ENCODE measurements at places on chromosomes 3 and 15.
A peak's percentile ranks its signal among the peaks of the same experiment; 100 is the strongest.

- DNase-seq, result peak; percentile 45
These were observed 10.6 kb upstream of the LEO1 start for GRCh38 chr15:51982013-51982769.

DNA sequence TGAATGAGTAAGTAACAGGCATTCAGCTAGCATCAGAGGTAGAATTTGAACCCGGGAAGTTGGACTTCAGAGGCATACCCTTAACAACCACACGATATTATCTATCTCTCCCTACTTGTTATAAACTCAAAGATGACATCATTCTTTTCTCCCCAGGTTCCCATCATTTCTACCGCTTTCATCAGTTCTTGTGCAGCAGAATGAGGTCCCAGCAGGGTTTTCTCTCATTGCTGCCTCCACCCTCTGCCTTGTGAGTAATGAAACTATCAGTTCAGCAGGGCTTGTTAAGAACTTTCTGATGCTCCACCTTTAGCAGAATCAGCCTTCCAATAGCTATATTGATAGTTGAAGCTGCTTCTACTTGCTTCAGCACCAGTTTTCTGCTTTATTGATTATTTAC is 487.5 kb upstream of the KCNMB2 start:
- DNase-seq, result no peak

DNA sequence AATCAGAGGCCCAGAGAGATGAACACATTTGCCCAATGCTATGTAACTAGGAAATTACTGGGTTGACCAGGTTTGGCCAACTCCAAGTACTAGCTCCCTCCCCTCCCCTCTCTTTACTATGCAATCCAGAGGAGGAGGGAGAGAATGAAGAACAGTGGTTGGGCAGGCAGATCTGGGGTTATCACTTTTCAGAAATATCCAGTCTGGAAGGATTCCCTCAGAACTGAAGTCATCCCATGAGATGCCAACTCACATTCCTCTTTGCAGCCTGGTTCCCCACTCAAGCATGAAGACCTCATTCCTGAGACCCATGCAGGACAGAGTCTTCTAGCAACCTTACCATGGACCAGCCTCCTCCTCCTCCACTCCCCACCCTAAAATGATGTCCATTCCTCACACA is 201.1 kb downstream of the TLE3 start:
- no peak for DNase-seq

DNA sequence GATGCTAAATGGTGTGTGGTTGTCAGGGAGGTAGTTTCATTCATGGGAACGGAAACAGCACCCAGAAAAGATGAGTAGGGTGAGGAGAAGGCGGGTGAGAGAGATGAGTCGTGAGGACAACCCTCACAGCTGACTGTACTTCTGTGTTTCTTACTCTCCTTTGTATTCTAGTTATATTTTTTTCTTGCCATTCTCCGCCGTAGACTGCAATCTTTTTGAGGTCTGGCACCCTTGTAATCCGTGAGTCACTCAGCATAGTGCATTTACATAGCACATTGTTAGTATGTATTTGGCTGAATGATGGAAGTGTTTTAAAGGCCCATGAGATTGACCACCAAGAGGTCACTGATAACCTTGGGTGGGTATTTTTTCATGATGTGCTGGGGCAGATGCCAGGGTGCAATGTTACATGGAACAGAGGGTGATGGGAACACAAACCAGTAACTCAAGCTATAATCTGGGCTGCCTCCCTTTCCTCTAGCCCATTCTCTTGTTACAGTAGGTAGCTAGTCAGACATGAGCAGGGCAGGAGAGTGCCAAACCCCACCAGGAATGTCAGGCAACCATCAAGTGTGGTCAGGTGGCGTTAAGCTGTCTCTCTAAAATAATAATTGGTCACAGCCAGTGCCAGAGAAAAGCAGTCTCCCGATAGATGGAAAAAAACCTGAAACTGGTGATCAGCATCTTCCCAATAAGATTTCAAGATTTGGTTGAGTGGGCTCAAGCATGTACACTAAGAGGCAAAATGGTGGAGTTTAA is 18.8 kb upstream of the DGKG start:
- DNase-seq, result no peak

DNA sequence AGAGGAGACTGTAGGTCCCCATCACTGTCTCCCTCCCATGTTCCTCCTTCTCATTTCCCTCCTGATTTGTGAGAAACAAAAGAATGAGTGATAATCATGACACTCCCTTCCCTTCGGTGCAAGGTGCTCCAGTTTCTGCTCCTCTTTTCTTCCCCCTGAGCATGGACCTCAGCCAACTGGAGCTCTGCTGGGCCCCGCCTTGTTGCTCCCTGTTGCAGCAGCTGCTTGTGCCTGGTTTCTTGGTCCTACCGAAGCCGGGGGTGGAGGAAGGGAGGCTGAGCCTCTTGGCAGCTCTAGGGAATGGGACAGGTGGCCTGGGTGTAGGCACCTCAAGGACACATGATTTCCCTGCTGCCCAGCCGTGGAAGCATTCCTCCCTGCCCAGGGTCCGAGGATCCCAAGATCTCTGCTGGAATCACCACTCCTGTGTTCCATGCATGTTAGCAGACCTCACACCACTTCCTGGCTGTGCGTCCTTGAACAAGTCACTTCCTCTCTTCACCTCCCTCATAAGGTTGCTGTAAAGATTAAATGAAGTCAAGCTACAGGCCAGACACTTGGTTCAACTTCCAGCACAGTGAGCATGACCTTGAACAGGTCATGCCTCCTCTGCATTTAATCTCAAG is 131.6 kb upstream of the ABHD17C start:
- DNase-seq, result no peak

DNA sequence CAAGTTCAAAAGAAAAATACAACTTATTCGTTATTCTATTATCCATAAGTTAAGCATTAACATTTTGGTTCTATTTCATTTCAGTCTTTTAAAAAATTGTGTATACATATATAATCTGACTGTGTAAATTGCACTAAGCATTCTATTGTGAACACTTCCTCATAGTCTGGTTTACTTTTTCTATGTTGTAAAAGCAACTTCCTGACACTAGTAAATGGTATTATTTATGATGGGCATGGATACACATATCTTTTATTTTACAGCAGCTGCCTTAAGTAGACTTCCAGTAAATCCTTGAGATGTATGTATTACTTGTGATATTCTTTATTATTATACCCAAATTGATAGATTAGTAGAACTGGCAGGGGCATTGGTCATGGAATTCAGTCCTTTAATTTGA is 58.2 kb downstream of the FNDC3B start:
- no peak for DNase-seq

DNA sequence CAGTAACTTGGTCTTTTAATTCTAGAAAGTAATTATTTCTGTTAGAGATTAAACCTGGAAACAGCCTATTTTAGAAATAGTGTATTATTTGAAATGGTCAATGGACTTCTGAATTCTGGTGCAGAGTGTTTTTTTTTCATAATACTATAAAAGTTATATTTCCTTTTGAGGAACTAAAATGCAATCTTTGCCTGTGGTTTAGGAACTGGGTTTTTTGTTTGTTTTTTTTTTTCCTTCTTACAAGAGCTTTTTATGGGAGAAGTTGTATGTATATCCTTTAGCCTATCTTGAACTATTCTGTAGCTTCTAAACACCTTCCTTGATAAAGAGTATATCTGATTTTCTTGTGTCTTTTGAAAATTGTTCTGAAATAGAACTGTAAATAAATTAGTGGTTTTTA is 88.3 kb downstream of the ARIH1 start:
- no peak for DNase-seq

- no peak for DNase-seq
These were observed 21.7 kb downstream of the LRRK1 start for GRCh38 chr15:100940767-100941379.

- DNase-seq, result no peak
These were observed 162.3 kb upstream of the TPM1 start for GRCh38 chr15:62880278-62880677.

DNA sequence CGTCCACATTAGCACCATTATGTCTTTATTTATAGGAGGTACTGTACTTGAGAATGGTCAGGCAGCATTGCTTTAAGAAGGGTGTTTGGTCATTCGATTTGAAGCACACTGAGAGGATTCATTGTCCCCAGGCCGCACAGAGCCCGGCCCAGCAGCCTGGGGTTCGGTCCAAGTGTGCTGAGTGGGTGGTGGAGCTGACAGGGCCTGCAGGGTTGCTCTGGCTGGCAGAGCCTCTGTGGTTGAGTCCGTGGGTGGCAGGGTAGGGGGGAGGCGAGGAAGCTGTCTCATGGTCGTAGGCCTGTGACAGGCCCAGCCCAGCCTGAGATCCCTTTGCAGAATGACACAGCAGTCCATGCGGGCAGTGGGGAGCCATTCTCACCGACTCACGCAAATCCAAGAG is 227.7 kb upstream of the TOPAZ1 start:
- no peak for DNase-seq

DNA sequence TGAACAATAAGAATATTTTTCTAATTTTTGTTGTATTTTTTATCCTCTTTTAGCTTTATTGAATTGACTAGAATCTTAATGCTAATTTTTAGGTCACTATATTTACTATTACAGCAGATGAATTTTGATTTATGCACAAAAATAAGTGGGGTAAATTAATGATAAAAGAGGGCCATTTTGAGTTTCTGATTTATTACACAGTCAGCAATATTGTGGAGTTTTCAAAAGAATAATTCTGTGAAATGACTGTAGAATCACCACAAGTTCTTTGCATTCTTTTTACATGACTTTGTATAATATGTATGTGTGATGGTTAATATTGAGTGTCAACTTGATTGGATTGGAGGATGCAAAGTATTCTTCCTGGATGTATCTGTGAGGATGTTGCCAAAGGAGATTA is 812.4 kb upstream of the DPPA4 start:
- no peak for DNase-seq

DNA sequence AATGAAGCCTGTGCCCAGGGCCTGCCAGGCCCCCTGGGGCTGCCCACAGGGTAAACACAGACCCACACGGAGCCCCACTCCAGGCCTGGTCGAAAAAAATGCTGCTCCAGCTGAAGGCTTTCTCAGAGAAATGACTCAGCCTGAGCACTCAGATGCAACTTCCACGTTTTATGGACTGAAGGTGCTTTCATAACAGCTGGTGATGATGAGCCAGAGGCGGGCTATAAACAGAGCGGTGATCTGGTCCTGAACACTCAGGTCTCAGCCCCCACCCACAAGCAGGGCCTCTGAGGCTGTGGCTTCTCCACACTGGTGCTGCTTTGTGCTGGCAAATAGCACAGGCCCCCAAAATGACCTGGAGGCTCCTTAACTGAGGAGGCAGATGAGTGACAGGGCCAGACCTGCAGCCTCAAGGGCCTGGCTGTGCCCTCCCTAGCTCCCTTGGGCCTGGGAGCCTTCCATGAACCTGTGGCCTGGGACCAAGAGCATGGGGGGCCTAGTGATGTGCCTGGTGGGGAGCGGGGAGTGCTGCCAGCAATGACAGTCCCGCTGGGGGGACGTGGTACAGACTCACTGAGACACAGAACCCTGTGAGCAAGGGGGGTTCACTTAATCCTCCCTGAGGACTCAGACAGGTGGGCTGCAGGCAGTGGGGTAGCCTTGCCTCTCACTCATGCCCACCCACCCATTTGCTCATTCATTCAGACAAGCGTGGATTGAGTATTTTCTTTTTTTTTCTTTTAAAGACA is 23.0 kb upstream of the FURIN start:
- no peak for DNase-seq

DNA sequence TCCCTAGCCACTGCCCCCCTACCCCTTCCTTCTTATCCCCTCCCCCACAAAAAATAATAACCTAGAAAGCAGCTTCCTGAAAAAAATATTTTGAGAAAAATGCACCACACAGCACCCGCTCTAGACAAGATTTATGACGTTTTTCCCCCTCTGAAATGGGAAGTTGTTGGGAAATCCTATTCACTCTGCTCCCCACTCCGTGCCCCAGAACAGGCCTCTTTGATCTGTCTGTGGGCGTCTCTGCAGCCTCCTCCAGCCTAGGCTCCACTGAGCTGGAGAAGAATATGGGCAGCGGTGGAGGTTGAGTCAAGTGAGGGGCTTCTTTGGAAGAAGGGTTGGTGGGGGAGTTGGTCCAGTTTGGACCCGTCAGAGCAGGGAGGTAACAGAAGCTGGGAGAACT is 28.5 kb upstream of the POLG start:
- no peak for DNase-seq

GRCh38 chr3:127261925-127262324 is 25.9 kb downstream of the PRR20G start:
- DNase-seq, result no peak

DNA sequence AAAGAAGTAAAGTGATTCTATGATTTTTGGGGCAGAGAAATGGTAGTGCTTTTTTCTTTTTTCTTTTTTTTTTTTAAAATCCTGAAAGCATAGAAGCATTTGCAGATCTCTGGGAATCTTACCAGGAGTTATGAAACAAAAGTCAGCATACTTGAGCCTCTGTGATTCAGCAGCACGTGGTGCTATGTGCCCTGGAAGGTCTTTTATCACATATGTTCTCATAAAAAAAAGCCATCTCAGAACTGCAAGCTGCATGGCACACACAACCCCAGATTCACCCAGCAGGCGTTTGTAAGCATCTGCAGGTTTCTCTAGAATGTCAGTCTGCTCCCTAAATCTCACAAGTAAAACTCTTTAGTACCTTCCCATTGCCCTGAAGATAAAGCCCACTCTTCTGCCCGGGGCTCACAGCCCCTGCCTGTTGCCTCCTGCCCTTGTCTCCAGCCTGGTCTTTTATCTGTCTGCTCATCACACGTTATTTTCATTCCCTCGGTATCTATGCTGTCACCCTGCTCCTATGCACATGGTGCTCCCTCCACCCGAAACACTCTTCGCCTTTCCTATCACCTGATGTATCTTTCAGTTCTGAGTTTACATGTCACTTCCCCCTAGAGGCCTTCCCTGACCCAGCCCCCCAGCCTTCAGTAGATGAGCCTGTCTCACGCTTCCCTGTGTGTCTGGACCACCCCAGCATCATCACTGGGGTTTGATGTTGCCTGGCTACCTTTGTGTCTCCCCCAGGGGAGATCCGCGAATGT is 72.4 kb downstream of the CHDH start:
- DNase-seq, result no peak

- no peak for DNase-seq
These were observed 11.9 kb downstream of the CERS3 start for GRCh38 chr15:100516643-100517512.

GRCh38 chr3:63968612-63969350 is 54.5 kb downstream of the PSMD6 start:
- DNase-seq, result no peak

DNA sequence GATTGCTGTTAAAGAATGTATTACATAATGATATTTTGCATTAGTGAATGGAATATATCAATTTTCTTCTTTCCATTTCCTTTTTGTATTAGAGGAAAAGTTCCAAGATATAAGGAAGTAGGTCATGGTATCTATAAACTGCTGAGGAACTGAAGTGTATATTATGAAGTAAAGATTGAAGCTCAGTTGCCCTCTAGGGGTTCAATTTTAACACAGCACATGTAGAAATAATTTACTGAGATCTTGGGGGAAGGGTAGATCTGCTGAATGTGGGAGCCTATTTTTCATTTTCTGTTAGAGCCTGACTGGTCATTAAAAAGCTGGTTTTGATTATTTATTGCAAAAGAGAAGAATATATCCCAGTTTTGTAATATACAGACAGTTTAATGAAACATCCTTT is 45.2 kb downstream of the CMC1 start:
- DNase-seq, result no peak

GRCh38 chr3:16411441-16411840 is 102.1 kb downstream of the RFTN1 start:
- no peak for DNase-seq
